ENCODE measurements at places on chromosomes 7 and 10.

DNA sequence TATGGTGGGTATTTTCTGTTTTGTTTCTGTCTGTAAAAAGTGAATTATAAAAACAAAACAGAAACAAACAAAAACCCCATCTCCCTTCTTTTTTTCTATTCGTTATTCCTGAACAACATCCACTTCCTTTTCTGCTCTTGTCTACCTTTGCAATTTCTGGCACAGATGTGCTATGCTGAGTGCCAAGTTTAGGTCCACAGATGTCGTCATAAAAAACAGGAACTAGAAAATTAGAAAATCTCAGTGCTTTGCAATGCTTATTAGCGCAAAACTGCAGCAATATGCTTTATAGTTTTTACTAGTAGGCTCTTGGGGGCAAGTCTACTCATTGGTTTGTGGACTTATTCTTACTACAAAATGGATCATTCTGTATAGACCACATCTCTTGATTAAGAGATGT is 94.2 kb upstream of the PRKCQ start:
- no peak for DNase-seq

GRCh38 chr10:121947343-121948330 is 19.8 kb upstream of the ATE1 start:
- no peak for DNase-seq

DNA sequence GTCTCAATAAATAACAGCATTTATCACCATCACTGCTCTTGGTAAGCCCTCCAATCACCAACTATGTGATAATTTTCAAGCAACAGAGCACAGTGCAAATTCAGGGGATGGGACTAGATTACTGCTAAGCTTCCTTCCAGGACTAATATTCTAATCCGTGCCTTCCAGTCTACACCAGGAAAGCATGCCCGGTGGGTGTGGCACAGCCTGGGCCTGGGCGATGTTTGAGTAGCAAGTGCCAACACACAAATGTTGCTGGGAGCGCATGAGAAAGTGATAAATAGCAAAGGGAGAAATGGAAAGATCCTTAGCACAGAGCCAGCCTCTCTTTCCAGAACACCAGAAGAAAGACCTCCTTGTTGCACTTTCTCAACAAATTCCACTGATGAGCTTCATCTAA is 13.5 kb upstream of the TM9SF3 start:
- no peak for DNase-seq

DNA sequence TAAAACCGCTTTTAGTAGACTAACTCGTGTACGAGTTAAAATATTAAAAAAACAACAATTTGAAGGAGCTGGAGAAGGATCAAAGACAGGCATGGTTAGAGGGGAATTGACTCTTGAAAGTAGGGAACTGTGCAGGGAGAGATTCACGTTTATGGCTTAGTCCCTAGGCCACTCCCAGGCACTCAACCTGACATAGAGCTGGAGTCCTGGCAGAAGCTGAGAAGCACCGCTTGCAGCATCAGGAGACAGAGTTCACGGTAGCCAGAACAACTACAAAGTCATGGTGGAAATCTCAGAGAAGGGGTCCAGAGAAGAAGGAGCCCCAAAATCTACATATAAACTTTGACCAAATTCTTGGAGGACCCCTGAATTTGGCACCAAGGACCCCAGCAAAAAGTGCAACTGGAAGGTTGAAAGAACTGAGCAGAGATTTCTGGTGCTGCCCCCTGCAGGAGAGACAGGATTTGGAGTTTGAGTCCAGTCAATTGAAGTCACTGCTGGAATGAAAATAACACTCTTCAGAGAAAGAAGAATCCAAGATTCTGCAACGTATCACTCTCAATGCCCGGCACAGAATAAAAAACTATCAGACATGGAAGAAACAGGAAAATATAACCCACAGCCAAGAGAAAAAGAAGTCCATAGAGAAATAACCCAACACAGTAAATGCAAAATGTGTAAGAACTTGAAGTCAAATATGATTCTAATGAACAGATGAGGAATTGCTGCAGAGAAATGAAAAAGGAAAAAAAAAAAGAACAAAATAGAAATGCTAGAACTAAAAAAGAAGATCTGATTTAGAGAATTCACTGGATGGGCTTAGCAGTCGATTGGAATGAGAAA is 493.3 kb upstream of the PODXL start:
- no peak for DNase-seq

DNA sequence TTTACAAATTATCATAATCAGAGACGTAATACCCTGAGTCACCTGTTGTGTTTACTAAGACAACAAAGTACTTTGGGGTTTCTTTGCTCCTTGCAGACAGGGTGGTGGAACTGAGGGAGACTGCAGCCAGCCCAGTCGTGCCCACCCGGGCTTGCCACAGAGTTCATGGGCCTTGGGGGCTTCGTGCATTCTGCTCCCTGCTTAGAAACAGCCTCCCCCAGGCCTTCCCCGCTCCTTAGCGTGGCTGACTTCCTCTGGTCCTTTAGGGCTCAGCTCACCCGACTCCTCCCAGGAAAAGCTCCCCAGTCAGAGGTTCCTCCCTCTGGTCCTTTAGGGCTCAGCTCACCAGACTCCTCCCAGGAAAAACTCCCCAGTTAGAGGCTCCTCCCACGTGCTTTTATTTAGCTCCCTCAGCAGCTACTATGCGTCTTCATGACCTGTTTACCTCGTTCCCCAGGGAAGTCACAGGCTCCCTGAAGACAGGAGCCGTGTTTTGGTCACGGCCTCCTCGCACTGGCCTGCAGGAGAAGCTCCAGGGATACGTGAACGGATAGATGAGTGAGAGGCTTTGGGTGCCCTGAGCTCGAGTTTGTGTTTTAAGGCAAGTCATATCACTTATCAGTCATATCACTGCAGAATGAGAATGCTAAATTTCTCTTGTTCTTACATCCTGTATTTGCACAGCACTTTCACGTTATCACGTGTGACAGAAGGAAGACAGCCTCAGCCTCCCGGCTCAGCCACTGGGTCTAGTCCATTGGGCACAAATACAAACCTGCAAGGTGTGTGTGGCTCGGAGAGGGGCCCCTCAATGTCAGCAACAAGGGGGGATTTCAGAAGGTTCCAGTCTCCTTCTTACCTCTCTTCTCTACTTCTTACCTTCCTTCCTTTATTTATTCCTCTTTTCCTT is 52.7 kb upstream of the VIPR2 start:
- peak; percentile 38 for DNase-seq

- DNase-seq = peak; percentile 50
Observed at GRCh38 chr7:138001529-138002095, at the start of gene CREB3L2. Gene CREB3L2 (minus strand): TSS chr7:138002086. CDS start chr7:138001705, 381 bp downstream.

DNA sequence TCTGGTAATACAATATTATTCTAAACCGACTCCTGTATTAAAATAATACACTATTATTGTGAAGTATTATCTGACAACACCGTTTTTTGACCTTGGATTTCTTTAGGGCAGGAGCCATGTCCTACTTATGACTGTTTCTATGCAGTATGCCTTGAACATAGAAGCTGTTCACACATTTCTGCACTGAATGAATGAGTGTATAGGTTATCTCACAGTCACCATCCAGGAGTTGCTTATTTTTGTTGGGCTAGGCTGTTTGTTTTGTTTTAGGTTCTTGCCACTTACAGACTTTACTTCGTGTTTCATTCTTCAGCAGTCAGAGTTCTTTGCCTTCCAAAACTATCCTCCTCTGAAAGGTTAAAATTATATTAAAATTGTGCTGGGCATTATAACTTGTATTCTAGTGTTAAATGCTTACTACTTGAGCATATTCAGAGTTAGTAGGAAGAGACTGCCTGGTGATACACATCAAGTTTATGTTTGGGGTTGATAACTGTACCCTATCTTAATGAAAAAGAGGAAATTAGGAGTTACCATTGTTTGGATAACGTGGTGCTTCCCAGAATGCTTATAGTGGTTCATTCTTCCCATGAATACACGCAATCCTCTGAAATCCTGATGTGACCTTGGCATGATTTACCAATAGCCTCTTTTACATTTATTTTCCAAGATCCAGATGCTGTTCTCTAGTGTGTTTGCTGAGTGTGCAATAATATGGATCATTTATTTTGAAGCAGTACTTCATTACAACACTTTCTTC is 1.7 kb downstream of the RALA start:
- peak; percentile 12 for DNase-seq

DNA sequence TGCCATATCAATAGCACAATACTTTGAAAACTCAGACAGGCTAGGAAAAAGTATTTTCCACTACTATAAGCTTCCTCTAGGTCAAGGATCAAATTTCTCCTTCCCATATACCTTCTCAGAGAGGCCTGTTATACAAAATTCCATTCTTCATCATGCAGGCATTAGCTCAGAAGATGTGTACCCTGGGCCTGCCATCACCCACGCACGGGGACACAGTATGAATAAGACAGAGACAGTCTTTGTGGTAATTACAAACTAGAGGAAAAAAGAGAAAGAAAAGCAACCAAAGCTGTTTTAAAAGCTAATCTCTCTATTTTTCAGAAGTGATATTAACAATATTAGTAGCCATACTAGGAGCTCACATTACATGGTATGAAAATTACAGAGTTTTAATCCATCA is 236.8 kb upstream of the AOAH start:
- no peak for DNase-seq

GRCh38 chr7:107592361-107593024 is 12.4 kb downstream of the BCAP29 start:
- DNase-seq = no peak

DNA sequence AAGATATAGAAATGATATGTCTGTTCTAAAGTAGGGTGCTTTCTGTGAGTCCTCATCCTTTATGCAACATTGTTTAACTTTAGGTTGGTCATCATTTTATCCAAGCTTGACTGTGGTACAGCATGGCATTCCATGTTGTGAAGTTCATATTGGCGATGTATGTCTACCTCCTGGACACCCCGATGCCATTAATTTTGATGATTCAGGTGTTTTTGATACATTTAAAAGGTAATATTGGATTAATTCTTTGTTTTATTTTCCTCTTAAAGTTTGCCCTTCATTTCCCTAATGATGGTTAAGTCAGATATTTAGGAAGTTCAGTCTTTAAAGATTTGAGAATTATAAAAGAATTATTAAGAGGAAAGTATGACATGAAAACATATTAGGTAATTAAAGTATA is 21.3 kb downstream of the HBP1 start:
- no peak for DNase-seq

DNA sequence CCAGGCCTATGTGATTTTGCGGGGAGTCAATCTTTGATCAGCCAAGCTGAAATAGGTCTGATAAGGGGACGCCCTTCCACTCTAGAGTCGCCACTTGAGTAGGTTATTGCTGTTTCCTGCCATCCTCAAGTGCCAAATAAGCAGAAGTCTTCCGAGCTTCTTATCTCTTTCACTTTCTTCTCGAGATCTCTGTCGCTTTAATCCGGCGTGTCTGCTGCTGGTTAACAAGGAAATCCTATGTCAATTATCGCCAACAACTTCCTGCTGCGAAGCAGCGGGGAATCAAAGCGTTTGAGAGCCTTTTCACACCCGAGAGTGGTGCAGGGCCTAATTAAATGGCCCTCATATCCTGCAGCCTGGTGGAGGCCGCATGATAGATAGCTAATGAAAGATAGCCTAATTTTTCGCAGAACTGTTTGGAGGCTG is 215.9 kb downstream of the RAB11FIP2 start:
- DNase-seq = no peak

DNA sequence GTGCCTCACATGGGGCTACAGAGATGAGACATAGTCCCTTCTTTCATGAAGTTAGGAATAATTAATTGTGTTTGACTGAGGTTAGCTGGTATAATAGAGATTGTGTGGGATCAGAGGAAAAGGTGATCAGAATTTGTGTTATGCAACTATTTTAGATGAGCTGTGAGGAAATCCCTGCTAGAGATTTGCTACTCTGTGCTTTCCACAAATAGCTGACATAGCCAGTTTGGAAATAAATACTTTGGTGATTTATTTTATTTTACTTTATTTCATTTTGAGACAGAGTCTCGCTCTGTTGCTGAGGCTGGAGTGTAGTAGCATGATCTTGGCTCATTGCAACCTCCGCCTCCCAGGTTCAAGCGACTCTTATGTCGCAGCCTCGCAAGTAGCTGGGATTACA is 32.3 kb downstream of the ST7 start:
- DNase-seq = no peak

DNA sequence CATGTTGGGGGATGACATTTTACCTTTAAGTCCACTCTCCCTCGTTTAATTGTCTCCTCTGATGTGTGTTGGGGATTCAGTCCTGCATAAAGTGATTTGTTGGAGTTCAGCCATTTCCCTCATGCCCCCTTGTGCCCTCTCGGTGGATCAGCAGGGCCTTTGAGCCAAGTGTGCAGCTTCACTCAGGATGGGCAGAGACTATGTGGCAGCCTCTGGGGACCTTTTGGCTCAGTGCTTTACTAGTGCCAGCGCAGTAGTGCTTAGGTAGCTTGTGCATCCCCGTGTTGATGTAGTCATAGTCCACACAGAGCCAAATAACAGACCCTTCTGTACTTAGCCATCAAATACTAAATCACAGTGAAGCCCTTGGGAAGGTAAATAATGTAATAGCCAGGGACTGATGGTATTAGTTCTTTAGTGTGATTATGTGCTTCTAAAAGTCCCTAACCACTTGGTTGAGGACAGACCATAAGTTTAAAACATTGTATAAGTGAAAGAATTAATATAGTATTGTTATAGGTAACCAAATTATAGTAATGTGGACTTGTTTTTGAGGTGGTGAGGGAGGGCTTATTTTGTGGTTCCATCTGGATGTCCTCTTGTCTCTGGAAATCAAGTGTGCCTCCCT is 11.4 kb downstream of the BUB3 start:
- DNase-seq = no peak

- no peak for DNase-seq
Observed at GRCh38 chr7:45702751-45703150, 128.6 kb downstream of the ADCY1 start.

- no peak for DNase-seq
Observed at GRCh38 chr7:22346383-22347107, 10.4 kb downstream of the RAPGEF5 start.

- DNase-seq = peak; percentile 32
Observed at GRCh38 chr7:120272261-120272660, 714 bp upstream of the KCND2 start.

DNA sequence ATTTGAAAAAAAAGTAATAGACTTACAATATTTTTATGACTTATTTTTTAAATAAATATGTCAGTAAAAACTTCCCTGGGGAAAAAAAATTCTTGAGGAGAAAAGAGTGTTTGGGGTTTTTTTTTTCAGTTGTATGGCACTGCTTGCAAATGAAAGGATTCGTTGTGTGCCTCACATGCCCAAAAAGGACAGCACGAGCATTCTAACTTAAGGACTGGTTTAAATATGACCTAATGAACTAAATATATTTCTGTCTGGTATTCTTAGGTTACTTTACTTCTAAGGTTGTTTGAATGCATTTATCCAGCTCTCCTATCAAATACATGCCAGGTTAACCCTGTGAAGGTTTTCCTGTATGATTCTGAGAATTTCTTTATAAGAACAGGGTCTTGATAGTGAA is 988 bp upstream of the CD36 start:
- DNase-seq = no peak

DNA sequence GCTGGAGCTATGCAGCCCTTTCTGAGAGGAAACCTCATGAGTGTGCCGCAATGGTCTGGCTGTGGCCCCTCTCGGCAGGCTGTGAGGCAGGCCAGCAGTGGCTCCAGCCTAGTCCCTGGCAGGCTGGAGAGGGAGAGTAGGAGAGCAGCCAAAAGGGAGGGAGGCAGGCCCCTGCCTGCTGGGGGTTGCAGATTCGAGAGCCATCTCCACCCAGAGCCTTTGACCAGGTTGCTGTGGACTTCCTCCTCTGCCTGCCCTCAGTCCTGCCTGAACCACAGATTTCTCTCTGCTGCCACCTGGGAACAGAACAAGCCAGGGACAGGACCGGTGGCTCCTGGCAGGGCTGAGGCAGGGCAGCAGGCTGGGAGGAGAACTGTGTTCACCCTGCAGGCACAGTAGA is 13.9 kb downstream of the PAX2 start:
- no peak for DNase-seq
